GDM1 (cell line): ENCODE measurements at places on chromosomes 16 and 17.

- DNase-seq = peak; percentile 17
Observed at GRCh38 chr16:65634291-65634690, 512.4 kb upstream of the CDH11 start.

- no peak for DNase-seq
Observed at GRCh38 chr17:35080536-35080935, 17.0 kb upstream of the RFFL start.

DNA sequence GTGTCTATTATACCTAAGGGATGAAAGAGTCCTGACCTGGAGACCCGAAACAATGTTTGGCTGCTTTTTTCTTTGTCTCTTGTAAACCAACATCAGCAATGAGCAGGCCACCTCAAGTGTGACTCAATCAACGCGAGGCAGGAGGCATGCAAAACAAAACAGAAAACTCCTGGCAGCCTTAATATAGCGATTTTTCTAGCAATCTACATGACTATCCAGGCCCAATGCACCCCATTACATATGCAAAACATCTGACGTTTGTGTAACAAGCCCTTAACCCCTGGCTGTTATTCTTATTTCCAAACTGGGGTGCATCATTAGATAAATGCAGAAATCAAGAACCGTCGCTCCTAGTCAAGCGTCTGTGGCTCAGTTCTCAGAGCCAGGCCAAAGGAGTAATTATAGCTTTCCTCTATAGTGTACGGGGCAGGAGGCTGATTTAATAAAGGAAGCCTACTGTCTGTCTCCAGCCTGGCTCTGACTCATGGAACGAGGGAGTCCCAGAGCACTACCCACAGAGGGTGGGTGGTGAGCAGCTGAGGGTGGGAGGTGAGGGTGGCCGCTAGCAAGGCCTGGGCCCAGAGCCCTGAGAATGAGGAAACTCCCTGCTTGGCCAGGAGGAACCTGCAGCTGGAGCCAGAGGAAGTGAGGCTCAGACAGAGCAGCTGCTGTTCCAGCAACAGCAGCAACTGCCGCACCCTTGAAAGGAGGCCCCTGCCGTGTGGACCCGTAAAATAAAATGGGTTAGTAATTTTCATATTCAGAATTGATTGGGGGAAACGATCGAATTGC is 43.9 kb downstream of the CHD9 start:
- DNase-seq = peak; percentile 68

GRCh38 chr16:84487358-84487757 is 17.1 kb downstream of the MEAK7 start:
- no peak for DNase-seq

- DNase-seq = no peak
Observed at GRCh38 chr17:73042809-73043685, 49.4 kb downstream of the SLC39A11 start.

DNA sequence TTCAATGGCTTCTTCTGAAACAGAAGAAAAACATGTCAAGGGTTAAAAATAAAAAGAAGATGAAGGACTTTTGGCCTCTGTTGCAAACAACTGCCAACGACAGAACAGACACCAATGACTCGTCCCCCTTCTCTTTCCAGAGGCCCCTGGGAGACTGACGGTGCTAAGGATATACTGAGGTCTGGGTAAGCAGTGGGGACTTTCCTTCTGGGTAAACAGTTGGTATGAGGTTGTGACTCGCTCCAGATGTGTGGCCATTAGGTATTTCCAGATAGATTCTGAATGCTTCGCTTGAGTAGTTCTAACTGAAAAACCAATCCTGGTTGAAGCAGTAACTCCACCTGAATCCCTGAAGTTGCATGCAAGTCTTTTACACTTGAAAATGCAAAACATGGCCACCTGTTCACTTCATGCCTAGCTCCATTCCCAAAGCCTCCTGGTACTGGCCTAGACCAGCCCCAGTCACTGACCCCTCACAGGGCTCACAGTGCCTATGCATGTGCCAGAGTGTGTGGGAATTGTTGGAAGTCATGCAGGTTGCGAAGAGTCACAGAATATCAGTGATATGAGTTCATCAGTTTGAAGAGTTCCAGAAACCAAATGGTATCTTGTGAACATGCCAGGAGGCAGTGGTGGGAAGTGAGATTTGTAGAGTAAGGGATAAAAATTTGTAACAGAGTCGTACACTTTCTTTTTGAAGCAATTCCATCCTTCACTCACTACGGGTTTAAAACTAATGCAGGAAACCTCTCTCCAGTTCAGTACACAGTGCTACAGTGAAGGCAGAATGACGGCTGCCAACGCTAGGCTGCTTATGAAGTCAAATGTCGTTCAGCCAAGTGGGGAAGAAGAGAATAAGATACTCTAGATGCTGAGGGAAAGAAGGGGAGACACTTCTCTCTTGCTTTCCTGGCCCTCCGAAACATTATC is 217.8 kb downstream of the ZFHX3 start:
- DNase-seq = no peak

DNA sequence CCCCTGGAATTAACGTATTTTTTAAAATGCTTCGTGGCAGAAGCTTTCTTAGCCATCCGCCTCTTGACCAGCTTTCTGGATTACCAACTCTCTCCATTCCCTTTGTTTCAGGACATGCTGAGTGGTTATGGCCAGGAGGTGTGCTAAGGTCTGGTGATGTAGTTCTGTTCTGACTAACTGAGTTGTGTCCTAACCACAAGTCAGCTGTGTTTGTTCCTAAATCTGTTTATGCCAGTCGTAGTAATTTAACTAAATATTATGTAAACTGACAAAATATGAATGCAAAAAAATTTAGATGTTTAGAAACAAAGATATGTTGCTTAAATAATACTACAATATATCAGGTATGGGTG is 61.6 kb downstream of the MRTFB start:
- DNase-seq = no peak

DNA sequence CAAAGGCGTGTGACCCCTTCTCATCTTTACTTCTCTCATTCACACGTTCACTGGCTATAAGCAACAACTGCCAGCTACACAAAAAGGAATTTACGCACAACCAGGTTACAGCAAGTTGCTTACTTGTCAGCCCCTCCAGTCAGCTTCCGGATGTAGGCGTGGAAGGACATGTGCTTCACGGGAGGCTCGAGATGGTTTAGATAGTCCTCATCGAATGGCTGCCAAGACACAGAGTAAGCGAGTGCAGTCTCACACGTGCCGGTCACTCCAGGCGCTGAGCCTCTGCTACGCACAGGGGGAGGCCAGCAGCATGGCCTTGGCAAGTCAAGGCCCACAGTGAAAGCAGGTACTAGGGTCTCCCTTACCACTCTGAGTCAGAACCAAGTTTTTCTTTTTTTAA is 28.3 kb downstream of the NPLOC4 start:
- no peak for DNase-seq

- DNase-seq = no peak
Observed at GRCh38 chr16:51237207-51237606, 86.1 kb upstream of the SALL1 start.

DNA sequence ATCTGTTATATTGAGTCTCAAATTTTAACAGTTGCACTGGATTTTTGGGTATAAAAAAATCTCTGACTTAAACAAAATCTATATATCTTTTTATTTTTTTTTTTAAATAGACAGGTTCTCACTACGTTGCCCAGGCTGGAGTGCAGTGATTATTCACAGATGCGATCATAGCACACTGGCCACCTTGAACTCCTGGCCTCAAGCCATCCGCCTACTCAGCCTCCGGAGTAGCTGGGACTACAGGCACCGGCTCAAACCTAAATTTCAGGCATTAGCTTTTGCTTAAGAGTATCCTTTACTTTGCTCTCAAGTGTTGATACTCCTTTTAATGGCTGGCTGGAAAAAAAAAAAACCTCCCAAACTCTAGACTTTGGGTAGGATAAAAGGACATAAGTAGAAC is 61.6 kb downstream of the RPGRIP1L start:
- DNase-seq = no peak

DNA sequence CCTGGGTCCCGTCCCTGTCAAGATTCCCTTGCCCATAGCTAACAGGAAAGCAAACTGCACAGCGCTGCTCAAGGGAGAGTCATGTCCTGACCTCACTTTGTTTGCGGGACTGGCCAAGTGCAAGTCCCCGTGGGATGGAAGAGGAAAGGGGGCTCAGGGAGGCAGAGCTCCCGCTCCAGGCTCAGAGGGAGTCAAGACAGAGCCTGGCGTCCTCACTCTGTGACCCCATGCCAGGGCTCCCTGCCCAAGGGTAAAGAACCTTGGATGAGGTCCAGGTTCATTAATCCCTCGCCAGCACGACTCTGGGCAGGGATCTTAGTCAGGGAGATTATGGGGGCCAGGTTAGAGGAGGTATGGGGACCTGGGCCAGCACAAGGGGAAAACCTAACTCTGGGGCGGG is 51.5 kb upstream of the CBX4 start:
- no peak for DNase-seq

DNA sequence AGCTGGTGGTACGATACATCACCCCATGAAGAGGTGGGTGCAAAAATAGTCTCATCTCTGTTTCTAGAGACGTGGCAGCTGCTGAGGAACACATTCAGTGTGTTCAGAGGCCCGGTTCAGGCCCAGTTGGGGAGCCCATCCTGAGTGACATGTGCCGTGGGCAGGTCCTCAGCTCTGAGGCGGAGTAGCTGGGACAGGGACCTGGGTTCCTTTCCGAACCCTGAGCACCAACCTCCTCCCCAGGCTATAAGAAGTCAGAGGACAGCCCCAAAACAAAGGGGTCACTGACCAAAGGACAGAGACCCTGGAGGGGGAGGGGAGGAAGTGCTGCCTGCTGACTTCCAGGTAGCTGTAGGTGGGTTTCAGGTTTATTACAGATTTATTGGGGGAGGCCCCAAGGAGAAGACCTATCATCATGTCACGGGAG is 5.1 kb downstream of the LDHD start:
- DNase-seq = no peak

DNA sequence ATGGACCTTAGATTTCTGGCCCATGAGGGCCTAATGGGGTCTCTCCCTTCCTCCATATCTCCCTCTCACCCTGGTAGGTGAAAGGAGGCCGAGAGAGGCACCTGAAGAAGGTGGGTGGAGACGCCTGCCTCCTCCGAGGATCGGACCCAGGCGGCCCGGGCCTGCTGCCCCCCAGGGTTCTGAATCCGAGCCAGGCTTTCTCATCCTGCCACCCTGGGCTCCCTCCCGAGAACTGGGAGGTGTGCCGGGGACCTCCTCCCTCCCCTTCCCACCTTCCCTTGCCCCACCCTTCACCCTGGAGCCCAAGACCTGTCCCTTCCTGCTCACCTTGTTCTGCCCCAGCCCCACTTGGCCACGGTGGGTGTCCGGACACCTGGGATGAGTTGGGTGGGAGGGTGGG is 5.0 kb downstream of the FBXL19 start:
- no peak for DNase-seq

DNA sequence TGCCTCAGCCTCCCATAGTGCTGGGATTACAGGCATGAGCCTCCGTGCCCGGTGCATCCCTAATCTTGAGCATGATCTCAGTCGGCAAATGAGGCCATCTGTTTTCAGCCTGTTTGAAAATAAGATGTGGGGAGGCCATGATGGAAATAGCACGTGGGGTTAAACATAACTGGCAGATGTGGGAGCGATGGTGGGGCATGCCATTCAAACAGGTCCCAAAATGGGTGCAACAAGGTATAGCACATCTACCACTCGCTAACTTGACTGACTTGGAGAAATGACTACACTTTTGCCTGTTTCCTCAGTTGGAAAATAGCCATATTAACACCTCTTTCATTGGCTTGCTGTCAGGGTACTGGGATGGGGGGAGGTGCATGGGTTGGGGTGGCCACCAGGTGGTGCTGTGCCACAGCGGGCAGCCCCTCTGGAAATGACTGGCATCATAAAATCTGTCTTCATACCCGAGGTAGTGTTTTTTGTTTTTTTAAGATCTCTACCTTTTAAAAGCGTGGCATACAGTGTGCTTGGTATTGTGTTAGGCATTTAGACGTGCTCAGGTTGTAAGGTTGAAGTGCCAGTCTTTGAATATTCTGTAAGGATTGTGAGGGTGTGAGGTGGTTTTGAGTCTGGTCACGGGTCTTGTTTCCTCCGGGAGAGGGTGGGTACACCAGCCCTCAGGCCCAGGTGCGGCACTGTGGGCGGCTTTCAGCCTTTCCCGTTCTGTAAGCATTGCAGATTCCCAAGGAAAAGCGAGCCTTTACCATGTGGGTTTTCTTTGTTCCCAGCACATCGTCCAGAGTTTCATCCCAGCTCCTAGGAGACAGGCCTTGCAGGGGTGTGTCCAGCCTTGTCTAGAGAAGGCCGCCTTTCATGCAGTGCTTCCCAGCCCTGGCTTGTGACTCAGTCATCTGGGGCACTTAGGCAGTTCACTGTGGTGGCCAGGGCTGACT is 2.9 kb upstream of the TTYH2 start:
- DNase-seq = peak; percentile 18

GRCh38 chr16:77299395-77299794 is 100.2 kb downstream of the SYCE1L start:
- DNase-seq = no peak
